ENCODE measurements at places on chromosomes 1 and 21.
A peak's percentile ranks its signal among the peaks of the same experiment; 100 is the strongest.

DNA sequence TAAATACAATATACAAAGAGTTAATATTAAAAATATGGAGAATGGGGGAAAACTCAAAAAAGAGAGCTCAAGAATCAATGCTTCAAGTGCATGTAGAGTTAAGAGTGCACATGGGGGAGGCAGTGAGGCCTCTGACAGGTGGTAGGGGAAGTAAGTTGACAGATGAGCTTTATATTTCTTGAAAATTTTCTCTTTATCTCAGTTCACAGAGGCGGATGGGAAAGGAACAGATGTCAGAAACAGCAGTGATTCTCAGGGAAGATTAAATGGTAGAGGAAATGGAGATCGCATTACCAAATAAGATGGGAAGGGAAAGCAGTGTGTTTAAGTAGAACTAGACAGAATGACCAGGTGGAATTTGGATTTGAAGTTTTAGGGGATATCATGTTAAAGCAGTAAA, 200.1 kb upstream of the C1orf105 start:
- DNase-seq, result no peak

DNA sequence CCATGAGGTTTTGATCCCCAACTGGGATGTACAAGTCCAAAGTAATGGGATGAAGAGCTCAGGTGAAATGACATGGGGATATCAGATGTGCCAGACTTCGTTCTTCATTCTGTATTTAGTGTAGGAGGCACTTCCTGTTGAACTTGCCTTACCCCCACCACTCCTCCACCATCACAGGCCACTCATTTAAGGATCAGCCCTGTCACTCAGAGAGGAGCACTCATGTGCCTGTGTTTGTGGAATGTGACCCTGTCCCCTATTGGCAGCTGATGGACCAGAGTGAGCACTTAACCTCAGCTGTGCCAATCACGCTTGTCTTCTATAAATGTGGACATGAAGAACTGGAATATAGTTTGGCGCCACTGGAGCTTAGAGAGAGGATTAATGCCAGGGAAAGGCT, 91.4 kb upstream of the CTTNBP2NL start:
- DNase-seq, result no peak

DNA sequence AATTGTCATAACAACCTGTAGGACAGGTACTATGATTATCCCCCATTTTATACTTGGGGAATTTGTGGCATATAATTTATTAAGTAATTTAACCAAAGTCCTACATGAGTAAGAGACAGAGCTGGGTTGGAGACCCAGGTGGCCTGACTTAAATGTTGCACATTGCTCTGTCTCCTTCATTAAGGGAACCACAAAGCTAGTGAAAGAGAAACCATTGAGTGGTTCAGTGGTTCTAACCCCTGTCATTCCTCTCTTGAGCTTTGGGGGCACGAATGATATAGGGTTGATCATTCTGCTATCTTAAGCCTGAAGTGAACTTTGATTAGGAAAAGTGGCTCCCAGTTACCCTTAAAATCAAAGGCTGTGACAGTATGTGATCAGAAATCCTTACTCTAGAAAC, 5.3 kb upstream of the MAP3K7CL start:
- no peak for DNase-seq

DNA sequence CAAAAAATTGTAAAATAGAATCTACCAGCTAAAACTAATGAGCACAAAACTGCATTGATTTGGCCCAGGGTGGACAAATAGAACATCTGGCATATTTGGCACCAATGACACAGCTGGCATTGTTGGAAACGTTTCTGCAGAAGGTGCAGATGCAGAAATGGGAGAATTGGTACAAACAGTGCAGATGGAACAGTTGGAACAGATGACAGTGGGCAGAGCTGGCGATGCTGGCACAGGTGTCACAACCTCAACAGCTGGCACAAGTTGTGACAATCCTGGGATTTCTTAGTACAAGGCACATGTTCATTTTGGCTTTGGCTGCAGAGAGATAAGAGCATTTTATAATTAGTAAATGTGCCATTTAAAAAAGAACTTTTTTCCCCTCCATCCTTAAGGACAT, 91.1 kb upstream of the ZBTB18 start:
- no peak for DNase-seq

GRCh38 chr21:17495680-17496079, 17.2 kb upstream of the CXADR start:
- DNase-seq, result no peak

GRCh38 chr1:52659356-52659755, 26.4 kb downstream of the SHISAL2A start:
- DNase-seq, result no peak

GRCh38 chr1:178724376-178724727, 692 bp upstream of the RALGPS2 start:
- DNase-seq, result peak; percentile 8

DNA sequence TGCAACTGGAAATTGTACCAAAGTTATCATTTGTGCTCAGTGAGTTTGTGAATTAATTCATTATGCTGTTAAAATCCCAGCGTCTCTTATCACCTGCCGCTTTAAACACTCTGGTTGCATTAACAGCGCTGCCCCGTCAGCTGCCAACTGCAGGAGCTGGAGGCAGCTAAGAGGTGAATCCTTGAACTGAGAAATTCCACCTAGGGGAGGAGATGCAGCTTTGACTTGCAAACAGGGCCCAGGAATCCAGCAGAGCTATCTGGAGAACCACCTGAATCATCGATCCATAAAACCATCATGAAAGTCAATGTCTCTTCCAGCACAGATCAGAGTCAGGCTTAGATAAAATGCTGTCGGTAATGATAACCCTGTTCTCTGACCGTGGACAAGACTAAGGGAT, 140.7 kb upstream of the PTBP2 start:
- no peak for DNase-seq

Measured in neuronal stem cell (in vitro differentiated cells).